ENCODE measurements at places on chromosomes 1 and 21.

DNA sequence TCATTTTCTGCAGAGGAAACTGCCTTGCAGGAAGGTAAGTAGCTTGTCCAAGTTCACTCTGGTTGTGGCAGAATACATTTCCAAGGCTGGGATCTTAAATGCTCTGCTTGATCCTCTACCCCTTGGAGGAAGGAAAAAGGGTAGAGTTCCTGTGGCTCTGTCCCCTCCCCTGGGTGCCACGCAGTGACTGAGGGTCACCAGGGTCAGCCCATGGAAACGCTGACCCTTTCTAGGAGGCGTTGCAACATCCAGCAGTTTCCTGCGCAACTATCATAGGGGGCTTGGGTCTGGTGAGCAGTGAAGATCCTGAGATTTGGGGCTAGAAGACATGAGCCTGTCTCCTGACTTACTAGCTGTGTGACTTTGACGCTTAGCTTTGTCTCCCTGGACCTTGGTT, 29.4 kb upstream of the EPS8L3 start:
- no peak for DNase-seq

DNA sequence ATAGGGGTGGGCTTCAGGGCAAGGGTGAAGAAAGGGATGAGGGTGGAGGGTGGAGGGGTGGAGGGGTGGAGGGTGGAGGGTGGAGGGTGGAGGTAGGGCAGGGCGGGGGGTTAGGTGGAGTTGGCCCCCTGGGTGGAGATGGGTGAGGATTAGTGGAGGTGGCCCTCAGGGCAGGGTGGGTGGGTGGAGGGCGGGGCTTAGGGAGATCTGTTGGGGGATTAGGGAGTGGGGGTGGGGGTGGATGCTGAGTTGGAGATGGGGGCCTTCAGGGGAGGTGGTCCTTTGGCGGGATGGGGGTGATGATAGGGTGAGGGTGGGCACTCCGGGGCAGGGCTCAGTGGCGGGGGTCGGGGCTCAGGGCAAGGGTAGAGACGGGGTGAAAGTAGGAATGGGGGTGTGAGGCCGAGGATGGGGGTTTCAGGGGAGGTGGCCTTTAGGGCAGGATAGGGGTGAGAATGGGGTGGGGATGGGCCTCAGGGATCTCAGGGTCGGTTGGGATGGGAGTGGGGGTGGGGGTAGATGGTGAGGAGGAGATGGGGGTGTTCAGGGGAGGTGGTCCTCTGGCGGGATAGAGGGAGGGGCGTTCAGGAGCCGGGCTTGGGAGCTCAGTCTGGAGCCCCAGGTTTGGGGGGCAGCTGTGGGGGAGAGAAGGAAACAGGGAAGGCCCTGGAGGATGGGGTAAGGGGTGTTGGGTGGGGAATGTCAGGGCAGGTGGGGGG, 800 bp upstream of the DNMT3L start:
- no peak for DNase-seq

DNA sequence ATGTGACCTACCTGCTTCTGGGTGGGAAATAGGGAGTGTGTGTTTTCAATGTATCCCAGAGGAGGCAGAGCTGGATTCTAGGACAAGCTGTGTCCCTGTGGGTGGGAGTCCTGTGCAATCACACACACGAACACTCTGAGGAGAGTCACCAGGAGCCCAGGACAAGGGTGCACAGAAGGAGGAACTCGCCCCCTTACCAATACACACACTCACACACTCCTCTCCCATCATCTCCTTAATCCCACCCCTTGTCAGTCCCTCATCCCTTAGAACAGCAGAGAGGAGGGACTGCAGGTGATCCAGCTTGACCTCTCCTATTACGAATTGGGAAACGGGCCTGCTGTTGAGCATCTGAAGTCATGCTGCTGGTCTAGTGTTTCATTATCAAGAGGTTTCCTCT, 8.5 kb upstream of the MYBPHL start:
- DNase-seq: no peak

GRCh38 chr21:44838039-44838895, 20.4 kb upstream of the SUMO3 start:
- DNase-seq: no peak

- DNase-seq: no peak
Observed at GRCh38 chr1:57989877-57990276, 556.6 kb downstream of the OMA1 start.

DNA sequence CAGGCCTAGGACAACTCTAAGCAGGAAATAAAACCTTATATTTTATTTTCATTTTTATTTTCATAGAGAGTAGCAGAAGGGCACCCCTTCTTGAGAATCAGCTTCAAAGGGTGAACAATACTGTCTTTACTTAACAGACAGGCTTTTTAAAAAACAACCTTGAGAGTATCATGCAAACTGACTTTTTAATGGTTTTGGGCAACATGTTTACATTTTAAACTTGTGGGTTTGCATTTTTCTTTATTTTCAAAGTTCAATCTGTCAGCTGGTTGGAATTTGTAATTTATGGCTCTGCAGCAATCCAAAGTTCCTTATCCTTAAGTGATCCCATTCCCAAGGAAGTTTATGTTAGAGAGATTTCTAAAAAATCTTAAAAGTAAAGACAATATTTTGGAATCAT, 392.3 kb upstream of the ADAMTS5 start:
- DNase-seq: no peak

DNA sequence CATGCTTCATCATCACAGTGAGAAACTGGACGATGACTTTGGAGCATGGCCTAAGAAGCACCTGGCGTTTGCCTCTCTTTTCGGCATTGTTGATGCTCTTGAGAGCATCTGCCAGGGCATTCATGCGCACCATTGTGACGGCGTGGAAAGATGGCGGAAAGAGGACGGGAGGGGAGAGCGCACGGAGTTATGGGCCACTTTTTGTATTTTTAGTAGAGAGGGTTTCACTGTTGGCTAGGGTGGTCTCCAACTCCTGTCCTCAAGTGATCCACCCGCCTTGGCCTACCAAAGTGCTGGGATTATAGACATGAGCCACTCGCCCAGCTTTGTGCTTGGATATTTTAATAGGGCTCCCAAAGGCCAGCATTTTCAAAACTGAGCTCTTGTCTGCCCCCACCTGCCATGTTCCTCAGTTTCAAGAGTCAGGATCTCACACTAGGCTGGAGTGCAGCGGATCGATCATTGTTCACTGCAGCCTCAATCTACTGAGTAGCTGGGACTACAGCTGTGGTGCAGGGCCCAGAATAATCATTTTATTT, 5.3 kb downstream of the RPS8 start:
- DNase-seq: no peak

GRCh38 chr1:20729155-20729931, 3.2 kb downstream of the SH2D5 start:
- DNase-seq: no peak

DNA sequence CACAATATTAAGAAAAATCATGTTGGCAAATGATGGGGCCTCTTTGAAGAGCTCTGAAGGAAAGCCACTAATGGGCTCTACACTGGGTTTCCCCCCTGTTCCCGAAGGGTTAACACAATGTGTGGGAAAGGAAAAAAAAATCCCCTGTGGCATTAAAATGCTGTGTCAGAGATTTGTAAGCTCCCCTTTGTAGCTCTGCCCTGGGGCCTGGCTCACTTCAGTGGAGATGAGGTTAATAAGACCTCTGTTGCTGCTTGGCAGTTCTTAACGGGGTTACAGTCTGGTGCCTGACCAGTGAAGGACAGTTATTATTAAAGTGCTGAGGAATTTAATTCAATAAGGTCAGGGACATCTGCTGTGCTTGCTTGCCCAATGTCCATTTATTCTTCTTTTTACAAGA, 129.7 kb upstream of the UBE2U start:
- DNase-seq: no peak

- DNase-seq: no peak
Observed at GRCh38 chr1:38953433-38953860, 11.8 kb upstream of the RHBDL2 start.

DNA sequence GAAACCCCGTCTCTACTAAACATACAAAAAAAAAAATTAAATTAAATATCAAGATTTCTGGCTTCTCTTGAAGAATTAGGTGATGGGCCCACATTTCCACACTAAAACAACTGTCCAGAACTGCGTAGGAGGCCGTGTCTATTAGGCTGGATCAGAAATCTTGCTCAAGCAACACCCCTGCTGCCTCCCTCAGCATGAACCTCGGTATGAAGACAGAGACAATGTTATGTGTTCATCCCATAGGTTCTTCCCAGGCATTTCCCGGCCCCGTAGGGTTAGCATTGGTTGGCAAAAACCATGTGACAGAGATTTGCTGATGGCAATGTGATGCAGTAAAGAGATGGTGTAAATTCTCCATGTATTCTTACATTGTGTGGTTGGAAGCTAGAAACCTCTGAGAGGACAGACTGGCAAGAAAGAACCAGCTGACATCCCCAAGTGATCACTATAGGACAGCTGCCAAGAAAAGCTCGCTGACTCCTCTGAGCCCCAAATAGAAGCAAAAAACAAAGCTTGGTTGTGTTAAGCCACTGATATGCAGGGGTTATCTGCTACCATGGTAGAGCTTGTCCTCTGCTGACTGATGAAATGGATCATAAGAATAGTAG, 34.5 kb downstream of the EBNA1BP2 start:
- DNase-seq: no peak

- DNase-seq: no peak
Observed at GRCh38 chr21:27371115-27371974, 404.5 kb upstream of the ADAMTS5 start.

GRCh38 chr1:192158181-192158580, at the start of gene RGS18:
Gene RGS18 (plus strand): TSS chr1:192158462. CDS start chr1:192158638, 176 bp downstream.
- DNase-seq: no peak

- no peak for DNase-seq
Observed at GRCh38 chr1:164638492-164639202, 79.7 kb downstream of the PBX1 start.

GRCh38 chr1:167110586-167110985, 16.7 kb downstream of the STYXL2 start:
- no peak for DNase-seq

- no peak for DNase-seq
Observed at GRCh38 chr1:228174482-228175315, 9.1 kb downstream of the IBA57 start.

DNA sequence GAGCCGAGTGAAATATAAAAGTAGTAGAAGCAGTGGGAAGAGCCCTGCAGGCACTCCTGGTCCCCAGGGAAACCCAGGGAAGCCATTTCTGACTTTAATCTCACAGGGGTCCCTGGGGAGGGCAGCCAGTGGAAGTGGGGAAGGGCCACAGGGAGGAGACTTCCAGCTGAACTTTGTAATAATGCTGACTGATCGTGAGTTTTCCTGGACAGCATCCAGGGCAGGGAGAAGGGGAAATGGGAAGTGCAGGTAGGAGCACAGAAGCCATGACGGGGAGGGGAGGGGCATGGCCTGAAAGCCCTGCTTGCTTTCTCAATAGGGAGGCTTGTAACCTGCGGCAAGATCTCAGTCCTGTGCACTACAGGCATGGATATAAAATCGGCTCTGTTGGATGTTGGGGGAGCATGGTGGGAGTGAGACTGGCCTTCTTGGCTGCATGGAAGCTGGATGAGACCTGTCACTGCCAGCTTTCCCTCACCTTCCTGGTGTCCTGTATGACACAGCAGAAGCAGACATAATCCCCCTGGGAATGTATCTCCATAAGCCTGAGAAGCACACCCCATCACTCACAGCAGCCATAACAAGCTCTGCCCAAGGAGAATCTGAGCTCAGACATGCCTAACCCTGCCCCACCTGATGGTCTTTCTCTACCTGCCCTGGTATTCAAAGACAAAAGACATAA, 15.1 kb upstream of the MX1 start:
- DNase-seq: no peak

DNA sequence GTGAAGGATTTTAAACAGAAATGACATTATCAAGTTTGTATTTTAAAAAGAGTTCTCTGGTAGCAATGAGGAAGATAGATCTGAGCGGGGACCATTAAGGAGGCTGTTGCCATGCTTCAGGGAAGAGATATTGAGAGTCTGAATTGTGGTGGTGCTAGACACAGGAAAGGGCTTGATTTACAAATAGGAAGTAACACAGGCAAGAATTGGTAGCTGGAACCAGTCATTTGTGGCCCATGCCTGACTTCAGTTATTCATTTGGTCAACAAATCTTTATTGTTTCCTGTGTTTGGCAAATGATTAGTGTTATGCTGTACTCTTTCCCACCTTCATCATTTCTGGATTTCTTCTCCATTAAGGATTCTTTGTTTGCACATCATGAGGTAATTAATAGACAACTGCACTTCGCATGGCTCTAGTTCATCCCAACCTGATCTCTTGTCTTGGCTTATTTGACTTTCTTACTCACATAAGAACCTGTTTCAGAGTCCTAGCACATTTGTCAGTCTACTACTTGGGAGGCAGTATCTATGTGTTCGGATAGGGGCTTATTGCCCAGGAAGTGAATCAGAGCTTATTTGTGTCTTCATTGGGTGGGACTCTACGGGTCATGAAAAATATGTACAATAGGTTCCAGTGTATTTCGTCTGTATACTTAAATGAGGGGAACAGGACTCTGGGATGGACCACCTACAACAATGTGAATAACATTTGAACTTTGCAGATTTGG, 32.3 kb downstream of the EEIG2 start:
- DNase-seq: no peak

GRCh38 chr1:19656134-19656779, 8.4 kb upstream of the HTR6 start:
- no peak for DNase-seq

DNA sequence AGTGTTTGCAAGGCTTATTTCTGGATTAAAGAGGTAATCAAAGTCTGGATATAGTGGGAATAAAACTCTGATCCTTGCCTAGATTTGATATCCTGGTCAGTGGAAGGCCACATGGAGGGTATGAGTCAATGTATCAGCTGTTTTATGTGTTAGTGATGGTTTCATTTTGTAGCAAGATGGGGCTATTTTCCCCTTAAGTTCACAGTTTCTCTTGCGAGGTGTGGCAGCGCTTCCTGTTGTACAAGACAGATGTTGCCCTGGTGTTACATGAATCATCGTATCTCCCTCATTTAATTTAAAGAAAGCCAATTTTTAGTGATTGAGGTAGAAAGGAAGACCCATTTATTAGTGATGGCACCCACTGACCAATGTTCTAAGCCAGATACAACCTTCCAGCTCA, 220.2 kb downstream of the DUSP10 start:
- no peak for DNase-seq

DNA sequence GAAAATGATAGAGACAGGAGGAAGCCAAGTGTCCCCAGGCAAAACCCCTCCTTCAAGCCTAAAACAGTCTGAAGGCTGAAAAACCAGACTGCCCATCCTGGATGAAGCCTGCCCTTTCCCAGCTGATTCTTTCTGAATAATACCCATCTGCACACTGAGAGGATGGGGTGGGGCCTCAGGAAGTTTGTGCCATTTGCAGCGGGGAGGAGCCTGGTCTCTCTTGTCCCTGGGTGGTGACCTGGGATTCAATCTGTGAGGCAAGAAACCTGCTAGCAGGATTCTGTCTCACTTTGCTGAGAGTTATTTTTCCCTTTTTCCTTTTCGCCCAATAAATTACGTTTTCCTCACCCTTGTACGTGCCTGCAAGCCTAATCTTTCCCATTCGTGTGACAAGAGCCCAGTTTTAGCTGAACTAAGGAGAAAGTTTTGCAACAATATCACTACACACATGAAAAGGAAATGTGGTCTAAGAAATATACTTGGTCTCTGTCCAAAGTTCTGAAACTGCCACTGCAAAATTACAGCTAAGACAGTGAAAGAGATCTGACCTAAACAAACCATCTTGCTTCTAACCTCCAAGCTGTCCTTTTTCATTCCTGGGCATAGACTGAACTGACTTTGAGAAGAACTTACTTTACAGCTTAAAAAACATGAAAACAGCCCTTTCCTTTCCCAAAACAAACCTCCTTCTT, 105.0 kb downstream of the COP1 start:
- DNase-seq: no peak
